ENCODE measurements at places on chromosomes 6 and 20. TPM values are rescaled to one million over a fixed set of nuclear protein-coding genes. Genes with fewer than 3 reads are reported as not detected.

The NHLRC1 gene
- 4.4 TPM for total RNA-seq

The EYS gene
- total RNA-seq = 1.2 TPM

The C6orf163 gene
- 7.7 TPM for total RNA-seq

The BTBD9 gene
- 65.8 TPM for total RNA-seq

The PHF10 gene
- total RNA-seq = 67.0 TPM

The DPPA5 gene
- not detected for total RNA-seq

The ULBP3 gene
- 2.2 TPM for total RNA-seq

The DAAM2 gene
- 142 TPM for total RNA-seq

The SEL1L2 gene
- not detected for total RNA-seq

The FAM50B gene
- 21.0 TPM for total RNA-seq

The AFG1L gene
- 15.2 TPM for total RNA-seq

The RAMACL gene
- total RNA-seq = 9.7 TPM

The LY6G6C gene
- not detected for total RNA-seq

The NDUFAF4 gene
- total RNA-seq = 65.0 TPM

The KHDC1L gene
- total RNA-seq = not detected

The HAO1 gene
- not detected for total RNA-seq

The SLC39A7 gene
- total RNA-seq = 33.3 TPM

DNA sequence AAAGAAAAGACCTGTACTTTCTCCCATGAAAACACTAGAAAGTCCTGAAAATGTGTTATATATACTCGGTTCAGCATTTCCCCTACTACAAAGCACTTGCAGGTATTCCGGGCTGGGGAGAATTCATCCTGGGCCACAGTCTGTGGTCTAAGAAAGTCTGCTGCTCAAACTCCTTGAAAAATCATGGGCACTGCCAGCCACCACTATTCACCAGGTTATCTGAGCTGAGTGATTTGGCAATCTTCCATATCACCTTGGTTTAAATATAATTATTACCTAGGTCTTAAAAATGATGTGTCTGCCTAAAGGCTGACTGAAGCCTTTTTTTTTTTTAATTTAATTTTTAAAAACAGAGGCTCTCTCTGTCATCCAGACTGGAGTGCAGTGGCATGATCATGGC is 11.3 kb downstream of the FKBP5 start:
- DNase-seq = no peak

- DNase-seq = no peak
These were observed 70.2 kb downstream of the PERP start for GRCh38 chr6:138037009-138037504.

DNA sequence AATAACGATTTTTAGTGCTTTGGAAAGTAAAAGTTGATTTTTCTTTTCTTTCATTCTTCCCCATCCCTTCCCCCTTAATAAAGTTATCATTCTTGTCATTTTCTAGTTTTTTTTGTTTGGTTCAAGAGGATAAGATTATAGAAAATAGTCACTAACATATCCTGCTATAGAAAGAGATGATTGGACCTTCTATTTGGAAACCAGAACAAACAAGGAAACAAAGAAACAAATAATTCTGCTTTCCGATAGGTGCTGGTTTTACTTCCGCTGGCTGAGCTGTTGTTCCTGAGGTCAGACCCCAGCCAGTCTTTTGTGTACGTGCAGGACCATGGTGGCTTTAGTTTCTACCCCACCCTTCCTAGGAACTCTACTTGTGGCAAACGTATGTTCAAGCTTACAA is at the start of gene CDH26:
Gene CDH26 (plus strand): TSS at position 301 of the 400 bp plus-strand sequence. CDS start 304 bp downstream, outside the sequence.
- DNase-seq = no peak

DNA sequence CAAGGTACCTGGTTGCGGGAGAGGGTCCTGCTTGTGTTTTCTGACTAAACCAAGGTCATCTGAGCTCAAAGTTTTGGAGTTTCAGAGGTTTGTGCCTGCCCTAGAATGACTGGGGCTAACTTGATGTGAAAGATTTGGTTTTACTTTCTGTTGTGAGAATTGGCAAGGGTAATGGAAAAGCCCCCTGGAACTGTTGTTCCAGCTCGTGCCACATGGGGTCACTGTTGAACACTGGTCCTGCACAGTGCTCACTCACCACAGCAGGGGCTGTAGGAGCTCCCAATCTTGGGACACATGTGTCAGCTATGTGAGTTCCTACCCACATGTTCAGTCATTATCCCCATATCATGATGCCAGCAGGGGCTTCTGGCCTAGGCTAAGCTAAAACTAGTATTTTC is 6.5 kb downstream of the TGM6 start:
- DNase-seq = no peak

DNA sequence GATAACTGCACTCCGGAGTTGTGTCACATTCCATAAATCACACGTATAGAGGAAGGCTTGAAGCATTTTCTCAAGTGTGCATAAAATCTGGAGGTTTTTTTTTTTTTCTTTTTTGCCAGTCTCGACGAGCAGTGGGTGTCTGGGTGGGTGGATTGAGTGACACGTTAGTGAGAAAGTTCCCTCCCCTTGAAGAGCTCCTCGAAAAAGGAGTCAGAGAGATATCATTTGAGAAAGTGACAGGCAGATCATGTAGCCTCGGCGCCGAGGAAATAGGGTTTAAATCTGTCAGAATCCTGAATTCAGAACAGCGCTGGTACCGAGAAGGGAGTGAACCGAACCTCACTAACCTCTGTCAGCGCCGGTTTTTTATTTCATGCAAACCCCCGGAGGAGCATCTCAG is 269.5 kb upstream of the ARID1B start:
- no peak for DNase-seq

DNA sequence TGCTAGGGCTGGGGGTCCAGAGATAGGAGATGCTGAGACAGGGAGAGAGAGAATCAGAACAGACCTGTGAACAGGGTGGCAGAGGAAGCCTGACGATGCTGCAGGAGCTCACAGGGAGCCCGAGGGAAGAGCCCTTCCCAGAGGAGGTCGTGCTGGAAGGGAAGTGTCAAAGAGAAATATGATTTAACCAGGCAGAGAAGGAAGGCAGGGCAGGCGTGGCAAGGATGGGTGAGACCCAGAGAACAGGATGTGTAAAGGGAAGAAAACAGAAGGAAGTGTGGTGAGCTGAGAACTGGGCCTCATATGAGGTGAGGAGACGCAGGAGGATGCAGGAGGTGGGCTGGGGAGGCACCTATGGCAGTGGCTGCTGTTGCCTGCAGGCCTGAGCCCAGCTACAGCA is 105.6 kb downstream of the ZDHHC14 start:
- no peak for DNase-seq

- DNase-seq = no peak
These were observed 27.2 kb downstream of the CMTR1 start for GRCh38 chr6:37459981-37460800.

GRCh38 chr6:24858177-24858653 is 59.5 kb upstream of the ARMH2 start:
- no peak for DNase-seq

GRCh38 chr20:40090236-40090635 is 598.8 kb downstream of the MAFB start:
- DNase-seq = no peak

DNA sequence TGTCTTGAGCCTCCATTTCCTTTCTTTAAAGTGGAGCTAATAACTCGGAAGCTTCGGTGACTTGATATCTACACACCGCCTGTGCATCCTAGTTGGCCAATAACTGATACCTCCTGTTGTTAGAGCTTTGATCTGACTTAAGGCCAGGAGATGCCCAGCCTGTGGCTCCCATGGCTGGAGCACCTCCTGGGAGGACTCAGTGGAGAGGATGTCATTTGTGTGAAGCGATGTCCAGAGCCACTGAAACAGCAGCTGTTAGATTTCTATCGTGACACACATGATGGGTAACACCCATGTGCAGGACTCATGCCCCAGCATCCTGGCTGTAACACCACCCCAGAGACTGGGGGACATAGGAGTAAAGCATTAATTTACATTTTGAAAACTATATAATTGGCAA is 30.8 kb downstream of the SDCBP2 start:
- no peak for DNase-seq

- DNase-seq = no peak
These were observed 46.3 kb upstream of the FOXA2 start for GRCh38 chr20:22630701-22631100.

GRCh38 chr20:61503106-61503505 is 251.0 kb downstream of the CDH4 start:
- DNase-seq = no peak

DNA sequence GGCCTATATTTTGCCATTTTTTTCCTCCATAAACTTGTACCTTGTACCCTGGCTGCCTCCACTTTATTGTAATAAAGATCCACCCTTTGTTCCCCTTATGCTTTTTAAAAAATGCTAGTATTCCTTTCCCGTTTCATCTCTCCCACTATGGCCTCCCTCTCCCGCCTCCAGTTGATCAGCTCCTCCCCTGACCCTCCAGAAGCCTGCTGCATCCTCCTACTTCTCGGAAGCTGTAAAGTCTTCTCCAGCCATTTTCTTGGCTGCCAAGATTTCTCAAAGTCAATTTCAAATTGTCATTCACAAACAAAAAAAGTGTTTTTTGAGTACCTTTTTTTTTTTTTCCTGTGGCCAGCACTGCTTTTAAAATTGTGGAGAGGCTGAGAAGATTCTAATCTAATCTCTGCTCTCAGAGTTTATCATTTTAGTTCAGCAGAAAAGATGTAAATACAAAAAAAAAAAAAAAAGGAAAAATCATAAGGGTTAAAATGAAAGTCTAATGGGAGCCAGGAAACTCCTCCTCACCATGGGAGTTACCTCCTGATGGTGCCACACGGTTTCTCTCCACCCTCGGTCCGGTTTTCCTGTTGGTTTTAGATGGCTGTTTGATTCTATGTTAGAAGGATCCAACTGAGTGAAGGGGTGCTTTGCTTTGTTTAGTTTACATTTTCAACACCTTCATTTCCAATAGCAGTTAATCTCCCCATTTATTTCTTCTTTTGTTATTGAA is 103.0 kb upstream of the KCNK16 start:
- no peak for DNase-seq

DNA sequence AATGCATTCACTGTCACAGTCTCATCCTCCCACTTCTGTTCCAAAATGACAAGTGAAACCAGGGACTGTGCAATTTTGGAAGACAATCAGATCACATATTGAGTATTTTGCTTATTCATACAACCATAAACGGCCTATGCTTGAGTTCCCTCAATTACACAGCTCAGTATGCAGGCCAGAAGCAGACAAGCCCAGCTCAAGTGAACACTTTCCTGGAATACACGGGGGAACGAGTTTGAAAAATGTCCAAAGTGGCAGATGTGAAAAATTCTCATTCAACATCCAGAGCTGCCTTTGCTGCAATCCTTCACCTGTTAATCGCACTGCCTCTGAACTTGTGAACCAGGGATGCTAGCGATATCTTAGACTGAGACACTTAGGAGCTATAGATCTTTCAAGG is 190.2 kb downstream of the COL9A1 start:
- no peak for DNase-seq

DNA sequence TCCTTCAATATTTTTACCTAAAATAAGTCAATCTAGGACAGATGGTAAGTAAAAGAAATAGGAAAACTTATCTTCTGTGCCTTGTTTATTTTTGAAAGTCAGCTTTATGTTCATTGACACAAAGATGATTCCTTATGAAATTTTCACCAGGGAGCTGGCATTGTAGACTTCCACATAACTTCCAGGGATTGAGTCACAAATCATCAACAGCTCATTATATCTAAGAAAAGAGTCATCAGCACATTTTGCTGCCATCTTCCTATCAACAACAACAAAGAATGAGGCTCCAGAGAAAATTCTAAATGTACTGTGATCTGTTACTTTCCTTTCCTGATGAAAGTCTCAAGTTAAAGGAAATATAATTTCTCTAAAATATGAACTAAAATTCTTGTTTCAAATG is 48.5 kb downstream of the CFAP61 start:
- DNase-seq = no peak

GRCh38 chr20:9129756-9130155 is 60.9 kb downstream of the PLCB4 start:
- no peak for DNase-seq

DNA sequence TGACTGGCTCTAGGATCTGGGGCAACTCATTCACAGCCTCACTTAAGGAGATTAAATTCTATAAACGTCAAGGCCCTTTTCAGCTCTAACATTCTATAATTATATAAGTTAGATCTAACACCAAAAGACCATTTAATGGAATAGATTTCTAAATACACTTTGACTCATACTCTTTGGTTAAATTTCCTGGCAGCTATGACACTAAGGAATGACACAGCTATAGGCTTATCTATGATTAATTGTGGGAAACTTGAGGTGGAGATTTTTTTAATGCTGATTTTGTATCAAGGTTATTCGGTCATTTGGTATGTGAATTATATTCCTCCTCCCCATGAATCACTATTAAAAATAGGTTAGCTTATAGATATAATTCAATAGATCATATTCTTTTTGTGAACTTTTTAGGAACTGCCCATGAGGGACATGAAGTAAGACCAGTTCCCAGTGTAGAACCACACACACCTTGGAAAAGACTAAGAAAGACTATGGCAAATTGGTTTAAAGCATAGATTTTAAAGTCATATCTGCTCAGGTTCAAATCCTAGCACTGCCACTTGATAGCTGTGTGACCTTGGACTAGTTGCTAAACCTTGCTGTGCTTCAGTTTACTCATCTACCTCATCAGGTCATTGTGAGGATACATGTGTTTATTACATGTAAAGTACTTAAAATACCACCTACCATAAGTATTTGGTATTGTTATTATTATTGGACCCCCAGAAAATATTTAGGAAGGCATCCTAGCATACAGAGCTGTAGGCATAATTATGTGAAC is 116.0 kb downstream of the CRYBG1 start:
- no peak for DNase-seq

GRCh38 chr6:14912226-14912625 is 333.6 kb upstream of the JARID2 start:
- no peak for DNase-seq

- no peak for DNase-seq
These were observed 134.2 kb downstream of the PKHD1 start for GRCh38 chr6:51953246-51953645.

DNA sequence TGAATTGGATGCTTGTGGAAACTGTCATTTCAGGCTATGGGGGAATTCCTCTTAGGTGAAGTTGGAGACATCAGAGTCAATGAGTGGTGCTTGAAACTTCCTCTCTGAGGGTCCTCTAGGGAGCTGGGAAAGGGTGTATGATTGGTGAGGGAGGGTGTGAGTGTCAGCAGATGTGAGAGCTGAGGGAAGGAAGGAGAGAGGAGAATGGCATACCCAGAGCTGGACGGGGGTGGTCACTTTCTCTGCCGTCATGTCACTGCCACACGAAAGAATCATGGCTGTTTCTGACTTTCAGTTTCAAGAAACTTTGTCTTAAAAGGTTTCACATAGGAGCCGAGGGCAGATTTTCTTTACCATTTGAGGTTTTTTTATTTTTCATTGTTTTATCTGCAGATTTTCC is 50.3 kb downstream of the DEK start:
- no peak for DNase-seq

DNA sequence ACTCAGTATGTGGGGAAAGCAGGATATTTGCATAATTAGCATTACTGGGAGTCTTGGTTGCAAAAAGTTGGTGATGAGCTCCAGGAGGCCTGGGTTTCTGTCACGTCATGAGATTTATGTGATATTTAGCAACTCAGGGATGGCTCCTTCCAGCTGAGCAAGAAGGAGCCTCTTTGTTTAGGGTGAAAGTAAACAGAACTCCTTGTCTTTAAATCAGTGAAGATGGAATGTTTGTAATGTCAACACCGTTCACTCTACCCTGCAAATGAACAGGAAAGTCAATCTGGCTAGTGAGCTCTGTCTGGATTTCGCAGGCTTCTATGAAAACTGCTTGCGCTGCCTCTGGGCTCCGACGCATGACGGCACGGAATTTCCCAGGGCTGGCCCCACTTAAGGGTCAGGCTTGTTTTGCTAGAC is 86.9 kb downstream of the PXDC1 start:
- DNase-seq = no peak

GRCh38 chr6:144544266-144544830 is 259.2 kb downstream of the UTRN start:
- no peak for DNase-seq

Data from dorsolateral prefrontal cortex (tissue), 122 donors.